MCF 10A (cell line): ENCODE measurements at places on chromosomes 7 and 10. TPM values are rescaled to one million over a fixed set of nuclear protein-coding genes. Genes with fewer than 3 reads are reported as not detected.

The CPXM2 gene
- not detected in 2 replicates for total RNA-seq

The SKIDA1 gene
- 0.56 and 1.2 TPM in 2 replicates for total RNA-seq

The THNSL1 gene
- 7.6 and 7.9 TPM in 2 replicates for total RNA-seq

The TMEM213 gene
- not detected in 2 replicates for total RNA-seq

The AKR1C3 gene
- 22.0 and 22.9 TPM in 2 replicates for total RNA-seq

The BRAT1 gene
- 15.4 and 18.0 TPM in 2 replicates for total RNA-seq

The MEIG1 gene
- total RNA-seq: 1.7 TPM in 1 of 2 replicates, not detected in the other

The CLDN4 gene
- total RNA-seq: 0.22 and 0.28 TPM in 2 replicates

The FAM13C gene
- total RNA-seq: not detected in 2 replicates

The PRPS1L1 gene
- not detected in 2 replicates for total RNA-seq

The TRIM56 gene
- 29.6 and 36.8 TPM in 2 replicates for total RNA-seq

The TEX36 gene
- not detected in 2 replicates for total RNA-seq

The EN2 gene
- total RNA-seq: not detected in 2 replicates

The SP8 gene
- 0.16 and 0.71 TPM in 2 replicates for total RNA-seq

The IDI2 gene
- total RNA-seq: not detected in 2 replicates
